Activated CD4-positive, alpha-beta memory T cell treated with anti-CD3 and anti-CD28 coated beads for 36 hours (primary cell): ENCODE measurements at places on chromosomes 11 and 22. TPM values are rescaled to one million over a fixed set of nuclear protein-coding genes. Genes with fewer than 3 reads are reported as not detected.

MPZL3 gene
- 47.3 TPM for total RNA-seq

NPTXR gene
- 2.5 TPM for total RNA-seq

OR6A2 gene
- total RNA-seq: not detected

BTG4 gene
- total RNA-seq: not detected

PDE2A gene
- 0.29 TPM for total RNA-seq

EFCAB6 gene
- total RNA-seq: 0.27 TPM
